ENCODE measurements at places on chromosomes 7 and 10.

DNA sequence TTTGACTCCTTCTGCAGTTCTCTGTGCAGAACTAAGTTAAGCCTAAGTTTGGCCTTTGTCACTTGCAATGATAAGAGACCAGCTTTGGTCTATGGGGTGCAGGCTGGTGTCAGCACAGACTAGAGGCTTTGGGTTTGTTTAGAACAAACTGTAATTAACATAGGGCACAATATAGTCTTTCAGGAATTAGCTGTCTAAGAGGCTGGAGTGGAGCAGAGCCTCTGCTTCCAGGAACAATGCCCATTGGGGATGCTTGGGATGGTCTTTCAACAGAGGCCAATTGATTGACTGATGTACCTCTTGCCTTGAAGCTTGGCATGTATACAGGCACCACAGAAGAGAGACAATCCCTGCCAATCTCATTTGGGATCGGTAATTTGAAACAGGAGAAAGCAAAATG, 4.7 kb downstream of the SUFU start:
- DNase-seq: no peak

DNA sequence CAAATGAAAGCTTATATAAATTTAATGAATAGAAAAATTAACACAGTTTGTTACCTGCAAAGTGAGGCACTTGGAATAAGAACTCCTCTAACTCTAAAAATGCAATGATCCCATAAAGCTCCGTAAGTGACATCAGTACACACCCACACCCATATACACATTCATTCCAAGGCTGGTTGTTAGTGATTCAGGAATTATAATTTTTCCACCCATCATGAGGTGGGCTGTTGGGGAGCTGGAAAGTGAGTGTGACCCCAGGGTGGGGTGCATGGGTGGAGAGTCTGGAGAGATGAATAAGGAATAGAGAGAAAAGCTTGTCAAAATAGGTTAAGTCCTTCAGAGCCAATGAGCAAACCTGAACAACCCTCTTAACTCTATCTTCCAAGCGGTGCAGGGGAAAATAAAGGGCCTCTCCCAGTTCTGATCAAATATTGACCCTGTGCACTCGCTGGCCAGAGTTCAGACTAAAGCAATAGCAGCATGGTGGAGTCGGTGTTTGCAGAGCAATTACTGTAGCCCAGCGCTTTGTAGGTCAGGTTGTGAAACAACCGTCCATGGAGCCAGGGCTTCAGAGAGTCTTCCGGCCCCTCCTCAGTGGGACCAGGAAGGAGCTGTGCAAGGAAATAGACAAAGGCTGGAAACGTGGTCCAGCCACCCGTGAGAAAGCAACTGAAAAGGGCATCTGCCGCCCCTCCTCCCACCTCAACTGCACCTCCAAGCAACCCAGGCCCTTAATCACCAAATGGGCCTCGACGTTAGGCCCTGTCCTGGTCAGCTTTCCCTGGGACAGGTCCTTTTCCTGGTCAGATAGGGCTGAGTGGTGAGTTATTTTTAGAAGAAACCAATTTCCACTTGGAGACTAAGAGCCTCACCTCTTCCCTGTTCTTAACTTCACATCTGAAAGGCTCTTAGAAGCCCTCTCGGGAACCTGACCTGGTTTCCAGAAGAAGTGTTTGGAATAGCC, 61.2 kb downstream of the SH3PXD2A start:
- no peak for DNase-seq

- DNase-seq: no peak
These were observed 135.2 kb downstream of the CUX1 start for GRCh38 chr7:101952355-101953247.

DNA sequence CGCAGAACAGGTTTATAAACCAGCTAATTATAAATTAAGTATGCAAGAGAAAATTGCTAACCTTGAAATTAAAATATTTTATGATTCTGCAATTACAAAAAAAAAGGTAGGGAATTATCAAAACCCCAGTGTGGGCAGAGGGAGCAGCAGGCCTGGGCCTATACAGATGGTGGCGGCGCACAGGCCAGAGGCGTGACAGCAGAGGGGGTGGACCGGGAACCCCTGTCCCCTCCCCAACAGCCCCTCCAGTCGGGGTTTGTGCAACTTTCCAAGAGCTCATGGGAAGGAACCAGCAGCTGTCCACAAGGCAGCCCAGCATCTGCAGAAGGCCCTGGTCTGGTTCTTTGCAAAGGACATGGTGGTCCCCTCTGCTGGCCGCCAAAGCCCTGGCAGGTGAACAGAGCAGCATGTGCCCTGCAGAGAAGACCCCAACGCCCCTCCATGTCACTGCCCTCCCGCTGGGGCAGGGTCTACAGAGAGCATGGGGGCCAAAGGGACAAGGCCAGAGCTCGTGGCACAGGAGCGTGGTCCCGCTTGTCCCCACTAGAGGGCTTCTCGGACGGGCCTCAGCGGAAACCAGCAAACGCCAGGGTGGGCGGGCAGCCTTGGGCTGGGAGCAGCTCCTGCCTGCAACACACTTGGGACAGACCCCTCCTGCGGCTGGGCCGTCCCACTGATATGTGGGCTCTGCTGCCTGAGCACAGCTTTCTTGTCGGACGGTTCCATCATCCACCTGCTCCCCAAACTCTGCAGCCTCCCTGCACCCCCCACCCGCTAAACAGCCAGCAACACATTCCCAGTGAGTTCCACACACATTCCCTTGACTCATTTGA, 75.1 kb downstream of the EBF3 start:
- DNase-seq: peak; percentile 48

DNA sequence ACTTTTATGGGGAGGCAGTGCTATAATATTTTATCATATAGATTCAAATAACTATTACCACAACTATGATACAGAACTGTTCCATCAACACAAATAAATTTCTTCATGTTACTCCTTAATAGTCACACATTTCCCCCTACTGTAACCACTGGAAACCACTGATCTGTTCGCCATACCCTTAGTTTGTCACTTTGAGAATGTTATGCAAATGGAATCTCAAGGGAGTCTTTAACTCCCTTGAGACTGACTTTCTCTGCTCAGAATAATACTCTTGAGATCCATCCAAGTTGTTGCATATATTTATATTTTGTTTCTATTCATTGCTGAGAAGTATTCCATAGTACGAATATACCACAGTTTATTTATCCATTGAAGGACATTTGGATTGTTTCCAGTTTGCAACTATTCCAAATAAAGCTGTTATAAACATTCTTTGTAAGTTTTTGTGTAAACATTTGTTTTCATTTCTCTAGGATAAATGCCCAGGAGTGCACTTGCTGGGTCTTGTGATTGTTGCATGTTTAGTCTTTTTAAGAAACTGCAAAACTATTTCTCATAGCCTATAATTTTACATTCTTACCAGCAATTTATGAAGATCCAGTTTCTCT, 19.7 kb upstream of the PON2 start:
- DNase-seq: no peak

DNA sequence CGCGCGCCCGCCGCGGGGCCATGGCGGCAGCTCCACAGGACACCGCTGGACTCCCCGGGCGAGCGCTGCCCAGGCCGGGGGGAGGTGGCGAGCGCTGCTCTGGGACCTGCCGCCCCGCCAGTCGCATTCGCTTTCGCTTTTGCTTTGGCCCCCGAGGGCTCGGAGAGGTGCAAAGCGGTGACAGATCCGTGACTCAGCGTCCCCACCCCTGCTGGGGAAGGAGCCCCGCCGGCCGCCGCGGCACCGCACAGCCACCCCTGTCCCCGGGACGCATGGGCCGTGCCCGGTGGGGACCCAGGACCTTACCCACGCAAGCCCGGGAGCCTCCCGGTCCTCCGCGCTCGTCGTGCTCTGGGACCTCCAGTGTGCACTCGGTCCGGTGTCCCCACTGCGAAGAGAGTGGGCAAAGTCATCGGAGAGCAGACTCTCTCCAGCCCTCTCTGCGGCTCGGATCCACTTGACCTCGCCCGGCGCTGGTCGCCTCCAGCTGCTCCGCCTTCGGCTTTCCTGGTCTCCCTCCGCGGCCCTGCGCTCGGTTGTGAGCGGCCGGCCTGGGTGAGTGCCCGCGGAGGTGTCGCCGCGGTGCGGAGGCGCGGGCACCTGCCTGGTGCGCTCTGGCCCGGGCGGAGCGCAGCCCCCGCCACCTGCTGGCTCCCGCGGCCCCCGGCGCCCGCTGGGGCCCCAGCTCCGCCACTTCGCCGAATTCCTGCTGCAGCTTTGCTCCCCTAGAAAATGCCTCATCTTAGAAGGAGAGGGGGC, at the start of gene IL15RA:
Gene IL15RA, minus strand, starts transcription at position 73 of the 759 bp plus-strand sequence. Its CDS starts 51 bp downstream, at position 22.
- DNase-seq: peak; percentile 57

- DNase-seq: no peak
These were observed 246 bp upstream of the WDFY4 start for GRCh38 chr10:48684463-48684791.

DNA sequence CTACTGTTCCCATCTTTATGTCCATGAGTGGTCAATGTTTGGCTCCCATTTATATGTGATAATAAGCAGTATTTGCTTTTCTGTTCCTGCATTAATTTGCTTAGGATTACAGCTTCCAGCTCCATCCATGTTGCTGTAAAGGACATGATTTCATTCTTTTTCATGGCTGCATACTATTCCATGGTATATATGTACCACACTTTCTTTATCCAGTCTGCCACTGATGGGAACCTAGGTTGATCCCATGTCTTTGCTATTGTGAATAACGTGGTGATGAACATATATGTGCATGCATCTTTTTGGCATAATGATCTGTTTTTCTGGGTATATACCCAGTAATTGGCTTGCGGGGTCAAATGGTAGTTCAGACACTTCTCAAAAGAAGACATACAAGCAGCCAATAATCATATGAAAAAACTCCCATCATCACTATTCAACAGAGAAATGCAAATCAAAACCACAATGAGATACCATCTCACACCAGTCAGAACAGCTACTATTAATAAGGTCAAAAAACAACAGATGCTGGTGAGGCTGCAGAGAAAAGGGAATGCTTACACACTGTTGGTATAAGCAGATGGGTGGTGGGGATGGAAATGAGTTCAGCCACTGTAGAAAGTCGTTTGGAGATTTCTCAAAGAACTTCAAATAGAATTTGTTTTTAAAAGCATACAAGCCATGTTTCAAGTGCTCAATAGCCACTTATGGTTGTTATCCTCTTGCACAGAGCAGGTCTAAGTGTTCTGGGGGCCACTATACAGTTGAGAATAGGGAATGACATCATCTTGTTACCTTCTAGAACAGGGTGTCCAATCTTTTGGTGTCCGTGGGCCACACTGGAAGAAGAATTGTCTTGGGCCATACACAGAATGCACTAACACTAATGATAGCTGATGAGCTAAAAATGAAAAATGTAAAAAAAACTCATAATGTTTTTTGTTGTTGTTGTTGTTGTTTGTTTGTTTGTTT, 23.2 kb upstream of the SDK1 start:
- no peak for DNase-seq

DNA sequence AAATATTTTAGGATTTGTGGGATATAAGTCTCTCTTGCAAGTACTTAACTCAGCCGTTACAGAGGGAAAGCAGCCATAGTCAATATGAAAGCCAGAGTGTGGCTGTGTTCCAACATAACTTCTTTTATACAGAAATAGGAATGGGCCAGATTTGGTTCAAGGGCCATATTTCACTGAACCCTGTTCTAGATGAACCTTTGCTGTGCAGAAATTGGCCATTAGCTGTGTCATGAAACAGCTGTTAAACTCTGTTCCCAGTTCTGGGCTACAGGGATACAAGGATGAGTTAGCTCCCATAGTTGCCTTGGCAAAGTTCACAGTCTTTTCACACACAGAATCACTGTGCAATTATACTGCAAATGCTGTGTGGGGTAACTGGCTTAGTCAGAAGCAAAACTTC, 213.9 kb upstream of the LRRN3 start:
- DNase-seq: peak; percentile 23

DNA sequence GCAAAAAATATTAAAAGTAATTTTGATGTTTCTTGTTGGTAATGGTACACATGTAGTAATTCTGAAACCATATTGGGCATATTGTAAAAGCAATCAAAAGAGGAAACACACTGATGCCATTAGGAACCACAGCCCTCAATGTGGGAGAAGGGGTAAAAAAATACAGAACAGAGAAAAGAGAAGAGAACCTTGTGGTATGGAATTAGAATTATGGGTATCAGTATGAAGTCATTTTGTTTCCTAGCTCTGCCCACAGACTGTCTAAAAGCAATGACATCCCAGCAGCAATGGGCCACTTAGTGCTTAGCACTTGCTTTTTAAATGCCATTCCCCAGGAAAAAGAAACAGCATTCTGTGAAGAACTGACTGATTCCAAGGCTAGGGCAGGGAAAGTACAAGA, 61.5 kb downstream of the CPVL start:
- no peak for DNase-seq

DNA sequence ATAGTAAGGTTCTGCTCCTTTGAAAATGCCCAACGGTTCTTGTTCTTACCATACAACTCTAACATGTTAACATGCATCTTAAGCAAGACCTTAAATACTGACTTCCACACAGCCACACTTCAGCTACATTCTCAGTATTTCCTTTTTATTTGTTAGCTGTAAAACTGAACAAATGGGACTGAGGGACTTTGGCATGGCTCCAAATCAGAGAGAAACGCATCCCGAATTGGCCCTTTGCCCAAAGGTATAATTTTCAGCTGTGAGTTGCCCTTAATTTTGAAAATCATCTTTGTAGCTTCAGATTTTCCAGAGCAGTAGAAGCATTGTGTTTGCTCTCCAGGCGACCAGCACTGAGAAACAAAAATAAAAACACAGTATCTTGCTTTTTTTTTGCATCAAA, 56.4 kb downstream of the NEUROD6 start:
- DNase-seq: no peak

GRCh38 chr10:7193369-7193768, 217.5 kb downstream of the SFMBT2 start:
- DNase-seq: no peak

DNA sequence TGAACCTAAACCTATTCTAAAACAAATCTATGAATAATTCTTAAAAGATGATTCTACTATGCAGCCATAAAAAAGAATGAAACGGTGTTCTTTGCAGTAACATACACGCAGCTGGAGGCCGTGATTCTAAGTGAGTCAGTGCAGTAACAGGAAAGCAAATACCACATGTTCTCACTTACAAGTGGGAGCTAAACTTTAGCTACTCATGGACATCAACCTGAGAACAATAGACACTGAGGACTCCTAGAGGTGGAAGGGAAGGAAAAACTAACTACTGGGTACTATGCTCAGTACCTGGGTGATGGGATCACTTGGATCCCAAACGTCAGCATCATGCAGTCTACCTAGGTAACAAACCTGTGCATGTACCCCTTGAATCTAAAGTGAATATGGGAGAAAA, 575.0 kb upstream of the MGMT start:
- no peak for DNase-seq
